Kidney (tissue), 22 donors: ENCODE measurements at places on chromosomes 2 and 18.

DNA sequence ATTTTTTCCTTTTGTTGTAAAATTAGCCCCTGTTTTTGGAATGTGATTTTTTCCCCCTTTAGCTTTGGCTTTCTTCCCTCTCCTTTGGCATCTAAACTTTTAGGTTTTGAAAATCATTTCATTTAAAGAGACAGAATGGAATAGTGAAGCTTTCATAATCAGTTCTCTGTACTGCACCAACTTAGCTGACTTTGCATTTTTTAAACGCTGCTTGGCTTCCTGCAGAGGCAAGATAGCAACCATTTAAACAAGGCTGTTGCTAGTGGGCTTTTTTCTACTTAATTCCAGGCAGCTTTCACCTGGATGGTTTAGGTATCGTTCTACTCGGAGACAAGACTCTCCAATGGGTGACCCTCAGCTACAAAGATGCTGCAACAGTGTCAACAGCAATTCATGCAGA, 267.9 kb upstream of the PKDCC start:
- DNase-seq, result peak; percentile 44

DNA sequence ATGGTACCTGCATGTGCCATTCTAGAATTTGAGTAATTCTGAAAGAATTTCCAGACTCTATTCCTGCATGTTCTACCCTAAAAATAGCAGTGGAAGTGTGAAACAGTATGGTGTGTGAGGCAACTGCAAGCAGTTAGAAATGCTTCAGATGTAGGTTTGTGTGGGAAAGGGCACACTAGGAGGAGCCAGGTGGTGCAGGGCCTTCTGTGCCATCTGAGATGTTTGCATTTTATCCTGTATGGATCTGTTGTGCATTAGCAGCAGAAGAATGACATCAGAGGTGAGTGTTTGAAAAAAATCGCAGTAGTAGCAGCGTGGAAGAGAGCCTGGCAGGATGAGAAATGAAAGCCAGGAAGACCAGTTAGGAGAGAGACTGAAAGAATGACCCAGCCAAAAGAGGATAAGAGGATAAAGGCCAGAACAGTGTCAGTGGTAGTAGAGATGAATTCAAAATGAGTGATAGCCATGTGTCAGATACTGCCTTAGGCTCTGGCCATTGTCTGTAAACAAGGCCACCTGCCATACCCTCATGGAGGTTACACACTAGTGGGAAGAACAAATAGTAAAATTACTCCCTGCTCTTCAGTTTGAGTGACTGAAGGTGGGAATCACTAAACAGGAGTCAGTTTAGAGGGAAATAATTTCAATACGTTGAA, 142.2 kb downstream of the PKP4 start:
- no peak for DNase-seq

GRCh38 chr2:85215448-85216401, 82.5 kb downstream of the TCF7L1 start:
- DNase-seq, result peak; percentile 82

- peak; percentile 42 for DNase-seq
These were observed 33.0 kb upstream of the PTH2R start for GRCh38 chr2:208373460-208374089.

DNA sequence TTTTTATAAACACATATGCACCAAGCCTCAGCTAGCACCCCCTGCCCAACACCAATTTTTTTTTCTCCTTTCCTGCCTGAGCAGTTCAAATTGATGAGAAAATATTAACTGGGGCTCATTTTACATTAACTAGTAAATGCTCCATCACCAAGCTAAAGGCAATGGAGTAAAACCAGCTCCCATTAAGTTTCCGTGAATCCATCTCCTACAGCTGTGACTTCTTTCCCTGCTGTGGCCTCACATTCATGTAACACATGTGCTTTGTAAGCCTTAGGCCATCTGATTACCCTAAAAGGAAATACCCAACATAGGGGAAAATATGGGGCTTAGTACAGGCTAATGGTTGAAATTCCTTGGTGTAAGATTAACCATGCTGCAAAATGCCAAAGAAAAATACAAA, 60.8 kb downstream of the DNER start:
- DNase-seq, result peak; percentile 85

DNA sequence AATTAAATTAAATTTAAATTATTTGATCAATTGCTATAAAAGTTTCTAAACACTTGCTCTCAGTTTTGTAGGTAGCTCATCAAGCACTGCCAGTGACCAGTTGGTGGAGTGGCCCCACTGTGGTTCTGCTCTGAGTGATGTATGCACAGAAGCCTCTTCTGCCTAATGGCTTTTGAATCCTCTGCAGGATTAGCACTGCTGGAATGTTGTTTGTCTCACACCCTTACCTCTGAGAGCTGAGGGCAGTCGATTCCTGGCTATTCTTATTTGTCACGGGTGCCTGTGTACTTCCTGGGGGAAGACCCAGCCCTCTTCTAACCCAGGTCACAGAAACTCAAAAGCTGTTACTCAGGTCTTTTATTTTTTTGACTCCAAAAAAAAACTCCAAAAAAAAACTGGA, 9.5 kb downstream of the CAPN14 start:
- no peak for DNase-seq

DNA sequence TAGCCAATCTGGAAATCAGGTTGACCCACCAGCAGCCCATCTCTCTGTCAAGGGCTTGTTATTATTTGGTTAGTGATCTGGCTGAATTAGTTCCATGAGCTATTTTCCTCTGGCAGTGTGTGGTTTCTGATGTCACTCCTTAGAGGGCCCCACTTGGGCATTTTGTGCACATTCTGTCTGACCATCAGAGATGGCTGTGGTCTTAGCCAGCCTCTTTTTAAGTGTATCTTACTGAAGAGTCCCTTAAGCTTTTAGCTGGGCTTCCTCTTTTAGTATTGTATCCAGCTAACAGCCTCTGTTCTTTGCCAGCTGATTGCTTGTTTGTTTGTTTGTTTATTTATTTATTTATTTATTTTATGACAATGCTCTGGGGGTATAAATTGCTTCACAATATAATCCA, 951.1 kb upstream of the CNTNAP5 start:
- no peak for DNase-seq

DNA sequence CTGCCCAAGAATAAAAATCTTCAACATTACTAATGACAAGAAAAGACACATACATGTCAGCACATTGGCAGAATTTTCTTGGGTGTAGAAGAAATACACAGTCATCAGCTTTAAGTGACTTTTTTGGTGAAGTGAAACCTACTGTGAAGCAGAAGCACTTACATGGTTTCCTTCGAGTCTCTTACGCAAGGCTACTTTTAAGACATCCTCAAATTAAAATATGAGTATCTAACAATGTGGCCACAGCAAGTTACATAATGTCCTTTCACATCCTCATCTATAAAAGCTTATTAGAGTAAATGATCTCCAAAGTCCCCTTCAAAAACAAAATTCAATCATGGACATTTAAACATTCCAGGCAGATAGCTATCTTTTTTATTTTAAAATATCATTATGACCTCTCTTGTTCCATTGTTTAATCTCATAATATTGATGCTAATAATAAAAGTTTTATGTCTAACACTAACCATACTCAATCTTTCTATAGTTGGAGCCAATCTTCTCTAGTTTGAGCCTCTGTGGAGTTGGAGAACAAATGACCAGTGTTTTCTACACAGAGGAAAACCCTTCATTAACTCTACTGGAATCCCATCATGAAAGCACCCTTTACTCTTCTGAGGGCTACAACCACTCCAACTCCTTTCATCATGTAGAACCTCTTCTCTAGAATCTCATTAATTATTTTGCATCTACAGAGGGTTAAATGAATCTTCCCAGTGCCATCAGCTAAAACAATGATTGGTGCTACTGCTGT, 182.2 kb upstream of the ZFP36L2 start:
- DNase-seq, result no peak

- no peak for DNase-seq
These were observed 132.8 kb upstream of the TMEFF2 start for GRCh38 chr2:192327576-192327975.

DNA sequence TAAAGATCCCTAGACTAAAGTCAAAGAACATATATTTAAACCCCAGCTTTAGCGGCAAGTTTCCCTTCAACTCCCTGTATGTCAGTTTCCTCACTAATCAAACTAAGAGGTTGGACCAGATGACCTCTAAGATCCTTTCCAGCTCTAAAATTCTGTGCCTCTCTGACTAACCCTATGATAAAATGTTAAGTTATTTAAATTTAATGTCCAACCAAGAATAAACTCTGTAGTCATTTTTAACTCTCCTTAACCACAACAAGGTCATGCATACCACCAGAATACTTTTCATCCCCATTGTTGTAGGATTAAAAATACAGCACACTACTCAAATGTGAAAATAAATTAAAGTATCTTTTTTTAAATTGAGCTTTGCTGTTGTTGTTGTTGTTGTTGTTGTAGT, 5.2 kb upstream of the PDE1A start:
- no peak for DNase-seq

- no peak for DNase-seq
These were observed 131.6 kb downstream of the CDH2 start for GRCh38 chr18:28045176-28045810.

- DNase-seq, result no peak
These were observed 72.1 kb upstream of the MAP4K4 start for GRCh38 chr2:101625387-101625786.

GRCh38 chr2:11071211-11071610, 84.1 kb upstream of the SLC66A3 start:
- peak; percentile 13 for DNase-seq

- DNase-seq, result no peak
These were observed 1602.7 kb upstream of the SLC39A10 start for GRCh38 chr2:194054313-194054712.

- DNase-seq, result no peak
These were observed 54.0 kb upstream of the STRN start for GRCh38 chr2:37020212-37020886.

- DNase-seq, result no peak
These were observed 159.1 kb upstream of the LHCGR start for GRCh38 chr2:48914477-48915089.

DNA sequence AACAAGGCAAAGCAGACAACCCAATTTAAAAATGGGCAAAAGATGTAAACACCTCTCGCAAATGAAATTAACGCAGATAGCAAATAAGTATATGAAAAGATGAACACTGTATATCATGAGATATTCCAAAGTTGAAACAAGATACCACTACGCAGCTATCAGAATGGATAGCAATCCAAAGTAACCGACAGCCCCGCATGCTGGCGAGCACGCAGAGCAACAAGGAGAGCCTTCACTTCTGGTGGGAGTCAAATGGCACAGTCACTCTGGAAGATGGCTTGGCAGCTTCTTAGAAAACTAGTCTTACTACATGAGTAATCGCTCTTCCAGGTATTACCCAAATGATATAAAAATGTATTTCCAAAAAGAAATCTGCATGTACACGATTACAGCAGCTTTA, 1.4 kb downstream of the NDUFA10 start:
- peak; percentile 7 for DNase-seq

DNA sequence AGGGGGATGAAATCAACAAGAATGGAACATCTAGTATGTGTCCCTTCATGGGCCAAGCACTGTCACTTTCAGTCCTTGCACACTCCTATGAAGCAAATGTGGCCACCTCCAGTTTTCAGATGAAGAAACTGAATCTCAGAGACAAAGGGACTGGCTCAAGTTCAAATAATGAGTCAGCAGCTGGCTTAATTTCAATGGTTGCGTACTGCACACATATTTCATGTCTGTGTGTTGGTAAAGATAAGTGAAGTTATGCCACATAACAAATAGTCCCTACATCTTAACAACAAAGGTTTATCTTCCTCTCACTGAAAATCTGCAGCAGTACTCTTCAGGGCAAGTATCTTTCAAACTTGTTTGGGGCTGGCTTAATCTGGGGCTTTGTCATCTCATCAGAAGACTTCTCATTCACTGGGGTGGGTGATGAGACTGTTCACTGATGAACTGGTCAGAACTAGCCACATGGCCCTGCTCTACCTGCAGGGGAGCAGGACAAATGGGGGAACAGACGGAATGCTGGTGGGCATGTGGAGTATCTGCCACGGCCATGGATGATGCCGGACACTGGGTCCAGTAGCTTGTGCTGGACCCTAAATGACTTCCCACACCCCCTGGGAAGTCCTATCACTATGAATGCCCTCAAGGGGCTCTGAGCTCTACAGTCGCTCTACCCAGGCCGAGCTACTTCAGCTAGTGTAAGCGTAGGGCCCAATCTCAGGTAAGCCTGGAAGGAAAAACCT, 263.2 kb downstream of the CYP26B1 start:
- DNase-seq, result no peak

- no peak for DNase-seq
These were observed 110.0 kb downstream of the TRIB2 start for GRCh38 chr2:12826781-12827180.

DNA sequence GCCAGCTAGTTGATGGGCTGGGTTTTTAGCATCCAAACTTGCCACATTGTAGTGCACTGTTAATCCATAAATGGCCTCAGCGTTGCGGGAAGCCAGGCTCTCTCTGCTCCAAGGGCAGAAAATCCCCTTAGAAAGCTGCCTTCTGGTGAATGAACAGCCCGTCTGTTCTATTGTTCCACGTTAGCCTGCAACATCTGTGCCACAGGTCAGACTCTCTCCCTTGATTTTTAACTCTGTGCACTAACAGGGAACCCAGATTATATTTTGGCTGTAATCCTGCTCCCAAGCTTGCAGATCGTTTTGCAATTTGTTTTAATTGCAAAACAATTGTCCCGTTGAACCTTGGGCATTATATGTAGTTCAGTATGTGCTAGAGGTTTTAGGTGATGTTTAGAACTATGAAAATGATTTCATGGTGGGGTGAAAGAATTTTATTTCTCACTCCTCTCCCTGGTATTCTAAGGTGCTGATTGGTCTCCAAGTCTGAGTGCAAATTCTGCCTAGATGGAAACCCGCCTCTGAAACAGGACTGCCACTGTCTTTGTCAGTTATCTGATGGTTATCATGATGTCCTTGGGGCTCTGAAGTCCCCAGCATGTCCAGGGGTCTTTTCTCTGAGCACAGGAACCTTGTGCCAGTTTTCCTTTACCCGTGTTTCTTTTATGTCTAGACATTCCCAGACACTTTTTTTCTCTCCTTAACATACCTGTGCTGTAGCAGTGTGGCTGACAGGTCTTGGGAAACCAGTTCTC, 106.6 kb downstream of the MAP4K4 start:
- no peak for DNase-seq

DNA sequence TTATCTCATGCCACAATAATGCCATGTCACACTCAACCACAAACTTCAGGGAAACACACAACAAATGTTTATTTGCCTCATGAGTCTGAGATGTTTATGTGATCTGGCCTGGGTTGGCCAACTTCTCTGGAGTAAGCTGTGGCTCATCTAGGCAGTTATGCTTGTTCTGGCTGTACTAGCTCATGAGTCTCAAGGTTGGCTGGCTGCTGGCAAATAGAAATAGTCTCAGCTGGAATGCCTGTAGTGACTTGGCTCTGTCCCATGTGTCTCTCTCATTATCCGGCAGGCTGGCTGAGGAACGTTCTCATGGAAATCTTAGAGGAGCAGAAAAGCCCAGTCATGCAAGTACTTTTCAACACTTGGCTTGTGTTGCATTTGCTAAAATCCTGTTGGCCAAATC, 234.9 kb upstream of the CDH2 start:
- DNase-seq, result no peak

GRCh38 chr2:102080451-102081242, 61.9 kb upstream of the IL1R1 start:
- no peak for DNase-seq

DNA sequence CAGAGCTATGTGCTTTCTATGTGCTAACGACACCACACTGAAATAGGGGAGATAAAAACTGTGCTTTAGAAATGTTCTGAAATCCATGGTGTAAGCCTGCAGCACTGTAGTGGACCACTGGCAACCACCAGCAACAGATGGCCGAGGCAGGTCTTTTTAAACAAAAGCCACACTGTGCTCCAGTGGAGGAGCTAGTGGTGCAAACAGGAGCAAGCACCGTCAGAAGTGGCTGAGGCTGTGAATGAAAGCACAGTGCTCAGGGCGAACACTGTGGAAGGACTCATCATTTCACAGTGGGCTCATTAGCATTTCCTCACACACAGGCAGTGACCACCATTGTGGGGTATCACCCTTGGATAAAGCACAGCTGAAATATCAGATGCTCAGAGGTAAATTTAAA, 22.9 kb upstream of the MTX2 start:
- DNase-seq, result no peak
